Progenitor cell of endocrine pancreas (in vitro differentiated cells): ENCODE measurements at places on chromosomes 3 and 15. TPM values are rescaled to one million over a fixed set of nuclear protein-coding genes. Genes with fewer than 3 reads are reported as not detected.
A peak's percentile ranks its signal among the peaks of the same experiment; 100 is the strongest.

MUC20 gene
- 4.5 and 5.0 TPM in 2 replicates for total RNA-seq

GRCh38 chr3:37542772-37543449 is 318.8 kb upstream of the CTDSPL start:
- H3K36me3 ChIP-seq = no peaks in the 10 kb centered on the region
- H3K4me3 ChIP-seq = no peak overlapping the region
- DNase-seq = no peak
- no peak overlapping the region for H3K27ac ChIP-seq

LEKR1 gene
- total RNA-seq = 2.4 and 4.1 TPM in 2 replicates

DNA sequence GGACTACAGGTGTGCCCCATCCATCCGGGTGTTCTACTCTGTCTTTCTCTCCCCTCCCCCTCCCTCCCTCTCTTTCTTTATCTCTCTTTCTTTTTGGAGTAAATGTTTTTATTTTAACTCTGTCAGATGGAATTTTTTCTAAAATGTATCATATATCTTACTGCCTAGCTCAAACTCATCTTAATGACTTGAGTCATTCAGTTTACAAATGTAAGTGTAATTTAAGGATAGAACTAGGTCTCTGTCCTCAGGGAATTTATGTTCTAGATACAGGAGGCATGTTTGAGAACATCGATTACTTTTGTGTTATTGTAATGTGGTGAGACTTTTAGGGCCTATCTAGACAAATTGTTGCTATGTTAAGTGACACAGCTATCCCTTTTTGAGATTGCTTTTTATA is 3.5 kb downstream of the TBC1D23 start:
- H3K4me1 ChIP-seq = peaks cover 36% of the 10 kb centered on the region
- peak overlapping the region; percentile 82 for H3K27ac ChIP-seq
- DNase-seq = no peak
- H3K27me3 ChIP-seq = no peaks in the 10 kb centered on the region
- no peak overlapping the region for H3K4me3 ChIP-seq
- no peaks in the 10 kb centered on the region for H3K36me3 ChIP-seq

ABCC5 gene
- 109 and 111 TPM in 2 replicates for total RNA-seq

DNA sequence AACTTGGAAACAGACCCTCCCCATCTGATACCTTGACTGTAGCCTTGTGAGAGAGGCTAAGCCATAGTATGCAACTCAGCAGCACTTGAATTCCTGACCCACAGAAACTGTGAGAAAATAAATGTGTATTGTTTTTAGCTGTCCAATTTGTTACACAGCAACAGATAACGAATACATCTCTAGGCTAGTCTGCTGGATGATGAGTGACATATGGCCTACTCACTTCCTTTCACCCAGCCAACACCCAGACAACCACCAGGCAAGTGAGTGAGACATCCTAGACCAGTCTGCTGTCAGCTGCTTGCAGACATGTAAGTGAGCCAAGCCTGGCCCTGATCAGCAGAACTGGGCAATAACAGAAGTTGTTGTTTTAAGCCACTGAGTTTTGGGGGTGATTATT is 19.2 kb upstream of the SMAD6 start:
- H3K27me3 ChIP-seq = no peaks in the 10 kb centered on the region
- no peaks in the 10 kb centered on the region for H3K36me3 ChIP-seq
- DNase-seq = no peak

DNA sequence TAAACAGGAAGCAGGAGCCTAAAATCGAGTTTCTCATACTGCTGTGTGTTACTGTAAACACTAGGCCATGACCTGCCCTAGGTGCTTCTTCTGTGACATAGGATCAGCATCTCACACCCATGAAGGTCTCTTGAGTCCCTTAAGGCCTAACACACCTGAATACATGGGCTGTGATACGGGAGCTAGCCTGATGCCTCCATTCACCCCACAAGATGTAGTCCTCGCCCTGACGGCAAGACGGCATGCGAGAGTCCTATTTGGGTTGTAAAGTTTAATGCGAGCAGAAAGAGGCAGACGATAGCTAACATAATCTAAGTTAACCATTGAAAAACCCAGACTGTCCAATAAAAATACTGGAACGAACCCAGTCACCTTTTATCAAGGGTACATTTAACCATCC is 241.1 kb upstream of the ICE2 start:
- DNase-seq = no peak
- H3K27ac ChIP-seq = peak overlapping the region; percentile 31

DNA sequence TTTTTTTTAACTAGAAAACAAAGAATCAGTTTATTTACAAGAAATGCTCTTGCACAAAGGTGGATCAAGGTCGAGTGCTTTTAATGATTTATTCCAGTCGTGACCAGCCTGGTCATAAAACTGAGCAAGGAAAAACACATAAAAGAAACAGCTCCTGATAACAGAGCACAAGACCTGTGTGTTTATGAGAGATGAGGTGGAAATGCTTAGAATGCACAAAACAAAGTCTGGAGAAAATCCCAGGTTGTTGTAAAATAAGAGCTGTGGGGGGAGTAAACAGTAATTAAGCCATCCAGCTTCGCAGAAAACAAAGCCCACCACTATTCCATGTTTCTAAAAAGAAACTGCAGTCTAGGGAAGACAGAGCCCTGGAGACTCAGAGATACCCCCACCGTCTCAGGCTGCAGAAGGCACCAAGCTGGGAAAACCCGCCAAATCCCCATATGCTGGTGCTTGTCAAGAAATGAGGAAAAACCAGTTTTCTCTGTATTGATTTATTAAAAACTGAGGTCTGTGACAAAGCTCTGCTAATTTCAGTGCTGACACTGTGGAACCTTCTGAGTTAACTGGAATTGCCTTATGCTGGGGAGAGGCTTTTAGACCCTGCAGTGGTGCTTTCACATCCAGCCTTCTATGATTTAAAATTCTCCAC is 139.3 kb downstream of the ADAMTS17 start:
- H3K27ac ChIP-seq = peak overlapping the region; percentile 87
- no peak for DNase-seq
- no peaks in the 10 kb centered on the region for H3K36me3 ChIP-seq
- H3K27me3 ChIP-seq = no peaks in the 10 kb centered on the region
- peak overlapping the region; percentile 14 for H3K4me3 ChIP-seq

ISLR gene
- total RNA-seq = not detected in 2 replicates

DNA sequence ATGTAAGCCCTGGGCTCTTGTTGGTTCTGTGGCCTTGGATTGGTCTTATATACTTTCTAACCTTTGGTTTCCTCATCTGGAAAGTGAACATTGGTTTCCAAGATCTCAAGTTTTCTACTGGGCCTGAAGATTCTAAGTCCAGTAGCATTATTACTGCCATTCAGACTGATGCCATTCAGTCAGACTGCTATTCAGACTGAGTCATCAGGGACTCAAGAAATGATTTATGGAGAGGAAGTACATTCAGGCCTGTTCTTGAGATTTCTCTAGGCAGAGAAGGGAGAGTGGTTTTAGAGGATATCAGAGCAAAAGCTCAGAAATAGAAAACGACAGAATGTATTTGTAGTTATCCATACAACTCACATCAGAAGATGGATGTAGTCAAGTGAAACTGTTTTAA is 557.2 kb downstream of the NR2F2 start:
- DNase-seq = no peak
- H3K27me3 ChIP-seq = peaks cover 27% of the 10 kb centered on the region
- no peak overlapping the region for H3K27ac ChIP-seq
- H3K36me3 ChIP-seq = no peaks in the 10 kb centered on the region

IMPG2 gene
- total RNA-seq = 0.82 and 0.98 TPM in 2 replicates

GRCh38 chr15:77870195-77871065 is 207.1 kb downstream of the TBC1D2B start:
- peaks cover 9% of the 10 kb centered on the region for H3K27me3 ChIP-seq
- H3K4me3 ChIP-seq = no peak overlapping the region
- H3K36me3 ChIP-seq = no peaks in the 10 kb centered on the region
- peak; percentile 69 for DNase-seq
- no peak overlapping the region for H3K27ac ChIP-seq
- H3K4me1 ChIP-seq = no peaks in the 10 kb centered on the region

CORO2B gene
- total RNA-seq = 1.5 and 2.0 TPM in 2 replicates

GRCh38 chr15:29130476-29130875 is 139.1 kb downstream of the NSMCE3 start:
- H3K4me3 ChIP-seq = no peak overlapping the region
- no peaks in the 10 kb centered on the region for H3K4me1 ChIP-seq
- peaks cover 19% of the 10 kb centered on the region for H3K27me3 ChIP-seq
- no peak for DNase-seq
- H3K36me3 ChIP-seq = no peaks in the 10 kb centered on the region

CACNA1D gene
- 6.3 and 8.1 TPM in 2 replicates for total RNA-seq

ARPIN gene
- total RNA-seq = 19.6 and 20.4 TPM in 2 replicates
